ENCODE measurements at places on chromosomes 12 and 14. TPM values are rescaled to one million over a fixed set of nuclear protein-coding genes. Genes with fewer than 3 reads are reported as not detected.

- DNase-seq: peak; percentile 8
These were observed 142.3 kb upstream of the TMPO start for GRCh38 chr12:98373025-98373554.

DNA sequence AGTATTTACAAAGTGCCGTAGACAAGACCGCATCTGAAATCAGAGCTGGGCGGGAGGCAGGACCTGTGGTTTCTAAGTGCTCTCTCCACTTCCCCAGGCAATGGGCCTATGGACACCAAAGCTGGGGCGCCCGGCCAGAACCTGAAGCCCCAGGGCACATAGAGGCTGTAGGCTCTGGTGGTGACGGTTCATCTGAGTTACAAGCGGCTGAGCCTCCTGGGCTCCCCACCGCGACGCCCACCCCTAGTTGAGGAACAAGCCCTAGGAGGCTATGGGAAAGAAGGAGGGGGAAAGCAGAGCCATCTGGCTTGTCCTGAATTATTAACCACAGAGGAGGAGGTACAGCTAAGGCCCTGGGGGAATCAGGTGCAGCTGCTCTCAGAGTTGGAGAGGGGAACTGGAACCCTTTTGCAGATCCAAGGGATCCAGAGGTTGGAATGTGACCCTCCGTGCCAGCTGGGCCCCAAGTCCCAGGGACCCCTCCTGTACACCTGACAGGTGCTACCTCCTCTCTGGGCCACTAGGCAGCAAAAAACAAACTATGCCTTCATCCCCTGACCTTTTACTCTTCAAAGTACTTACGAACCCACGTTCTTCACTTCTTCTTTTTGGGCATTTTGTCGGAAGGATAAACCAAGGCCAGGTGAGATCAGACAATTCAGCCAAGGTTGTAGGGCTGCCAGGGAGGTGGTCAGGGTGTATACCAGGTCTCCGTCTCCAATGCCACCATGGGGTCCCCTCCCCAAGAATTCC is 77.2 kb downstream of the ARL6IP4 start:
- no peak for DNase-seq

DNA sequence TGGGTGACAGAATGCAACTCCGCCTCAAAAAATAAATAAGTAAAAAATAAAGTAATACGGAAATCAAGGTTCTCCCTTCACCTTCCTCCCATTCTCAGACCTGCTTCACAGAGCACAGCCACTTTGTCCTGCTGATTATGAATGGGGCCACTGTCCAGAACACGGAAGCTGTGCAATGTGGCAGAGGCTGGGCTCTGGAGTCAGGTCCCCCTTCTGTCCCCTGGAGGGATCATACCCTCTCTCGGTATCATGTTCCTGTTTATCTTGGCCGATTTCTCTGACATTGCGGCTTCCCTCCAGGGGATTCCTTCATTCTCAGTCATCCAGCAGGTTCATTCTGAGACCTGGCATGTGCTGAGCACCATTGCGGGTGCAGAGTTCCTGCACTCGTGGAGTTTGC is 11.3 kb downstream of the PPP2R5C start:
- no peak for DNase-seq

The SCNN1A gene
- not detected for total RNA-seq

The INSM2 gene
- not detected for total RNA-seq

Data from pulmonary artery endothelial cell (primary cell).